ENCODE measurements at places on chromosomes 1 and 21.

GRCh38 chr1:41708332-41708731, 210.4 kb downstream of the HIVEP3 start:
- no peak for DNase-seq

GRCh38 chr1:91831132-91831930, 54.6 kb downstream of the TGFBR3 start:
- no peak for DNase-seq

DNA sequence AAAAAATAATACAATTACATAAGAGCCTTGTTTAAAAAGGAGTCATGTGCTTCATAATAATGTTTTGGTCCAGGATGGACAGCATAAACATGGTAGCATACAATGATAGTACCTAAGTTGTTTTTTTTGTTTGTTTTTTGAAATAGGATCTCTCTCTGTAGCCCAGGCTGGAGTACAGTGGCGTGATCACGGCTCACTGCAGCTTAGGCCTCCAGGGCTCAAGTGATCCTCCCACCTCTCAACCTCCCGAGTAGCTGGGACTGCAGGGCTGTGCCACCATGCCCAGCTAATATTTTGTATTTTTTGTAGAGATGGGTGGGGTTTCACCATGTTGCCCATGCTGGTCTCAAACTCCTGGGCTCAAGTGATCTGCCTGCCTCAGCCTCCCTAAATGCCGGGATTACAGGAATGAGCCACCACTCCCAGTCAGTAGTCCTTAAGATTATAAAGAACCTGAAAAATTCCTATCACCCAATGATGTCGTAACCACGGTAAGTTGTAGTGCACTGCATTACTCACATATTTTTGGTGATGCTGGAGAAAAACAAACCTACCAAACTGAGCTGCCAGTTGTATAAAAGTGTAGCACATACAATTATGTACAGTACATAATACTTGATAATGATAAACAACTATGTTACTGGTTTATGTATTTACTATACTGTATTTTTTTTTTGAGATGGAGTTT, 22.4 kb upstream of the RCOR3 start:
- DNase-seq: no peak

GRCh38 chr1:151509350-151510019, 1.7 kb upstream of the CGN start:
- DNase-seq: no peak

DNA sequence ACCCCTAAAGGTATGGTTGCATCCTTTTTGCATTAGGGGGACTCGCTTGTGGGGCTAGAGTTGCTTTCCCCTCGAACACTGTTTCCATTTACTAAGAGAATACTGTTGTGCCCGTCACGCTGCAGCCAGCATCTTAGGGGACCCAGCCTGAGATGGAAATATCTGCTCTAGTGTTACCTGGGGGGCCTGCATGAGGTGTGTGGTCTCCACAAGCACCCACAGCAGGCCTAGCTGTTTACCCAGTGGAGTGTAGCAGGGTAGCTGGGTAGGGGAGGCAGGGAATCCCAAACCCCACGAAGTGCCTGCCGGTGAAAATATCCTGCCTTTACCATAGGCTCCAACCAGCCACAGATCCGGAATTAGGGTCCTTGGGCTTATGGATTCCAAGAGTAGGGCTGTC, 303.6 kb downstream of the PTPRU start:
- no peak for DNase-seq

DNA sequence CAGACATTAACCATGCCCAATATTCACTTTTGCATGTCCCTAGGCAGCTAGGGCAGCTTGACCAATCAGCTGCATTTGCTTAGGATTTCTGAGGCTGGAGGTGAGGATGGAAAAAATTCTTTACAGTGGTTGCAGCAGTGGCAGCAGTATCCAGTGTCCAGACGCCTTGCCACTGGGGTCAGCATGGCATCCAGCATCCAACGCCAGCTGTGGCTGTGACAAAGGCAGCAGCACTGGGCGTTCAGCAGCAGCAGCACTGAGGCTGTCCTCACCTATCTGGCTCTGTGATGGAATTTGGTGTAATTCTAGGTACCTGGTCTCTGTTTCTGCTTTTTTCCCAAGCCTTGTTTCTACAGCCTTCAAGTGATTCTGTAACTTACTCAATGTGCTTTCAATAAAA, 15.5 kb downstream of the RHBDL2 start:
- no peak for DNase-seq

DNA sequence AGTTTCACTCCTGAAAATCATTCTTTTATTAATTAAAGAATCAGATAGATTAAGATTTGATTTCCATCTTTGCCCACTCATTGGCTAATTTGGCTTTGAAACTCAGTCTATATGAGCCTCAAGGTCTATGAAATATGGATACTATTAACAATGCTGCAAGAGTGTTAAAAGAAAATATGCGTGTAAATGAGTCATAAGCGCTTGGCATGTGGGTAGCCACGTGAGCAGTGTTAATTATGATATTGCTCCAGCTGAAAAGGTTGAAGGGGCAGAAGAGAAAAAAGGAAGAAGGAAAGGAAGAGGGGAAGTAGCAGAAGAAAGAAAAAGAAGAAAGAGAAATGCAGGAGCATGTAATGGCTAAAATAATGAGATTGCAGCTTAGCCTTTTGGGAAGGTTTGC, 151.4 kb downstream of the CHRM3 start:
- DNase-seq: no peak

DNA sequence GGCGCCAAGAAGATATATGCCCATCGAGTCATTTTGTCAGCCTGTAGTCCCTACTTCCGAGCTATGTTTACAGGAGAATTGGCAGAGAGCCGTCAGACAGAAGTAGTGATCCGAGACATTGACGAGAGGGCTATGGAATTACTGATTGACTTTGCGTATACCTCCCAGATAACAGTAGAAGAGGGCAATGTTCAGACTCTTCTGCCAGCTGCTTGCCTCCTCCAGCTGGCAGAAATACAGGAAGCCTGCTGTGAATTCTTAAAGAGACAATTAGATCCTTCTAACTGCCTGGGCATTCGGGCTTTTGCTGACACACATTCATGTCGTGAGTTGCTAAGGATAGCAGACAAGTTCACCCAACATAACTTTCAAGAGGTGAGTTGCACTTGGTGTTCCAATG, 19.1 kb downstream of the KLHL20 start:
- no peak for DNase-seq

Measured in hypothalamus (tissue), 51 donors.